ENCODE measurements at places on chromosomes 3 and 15.

DNA sequence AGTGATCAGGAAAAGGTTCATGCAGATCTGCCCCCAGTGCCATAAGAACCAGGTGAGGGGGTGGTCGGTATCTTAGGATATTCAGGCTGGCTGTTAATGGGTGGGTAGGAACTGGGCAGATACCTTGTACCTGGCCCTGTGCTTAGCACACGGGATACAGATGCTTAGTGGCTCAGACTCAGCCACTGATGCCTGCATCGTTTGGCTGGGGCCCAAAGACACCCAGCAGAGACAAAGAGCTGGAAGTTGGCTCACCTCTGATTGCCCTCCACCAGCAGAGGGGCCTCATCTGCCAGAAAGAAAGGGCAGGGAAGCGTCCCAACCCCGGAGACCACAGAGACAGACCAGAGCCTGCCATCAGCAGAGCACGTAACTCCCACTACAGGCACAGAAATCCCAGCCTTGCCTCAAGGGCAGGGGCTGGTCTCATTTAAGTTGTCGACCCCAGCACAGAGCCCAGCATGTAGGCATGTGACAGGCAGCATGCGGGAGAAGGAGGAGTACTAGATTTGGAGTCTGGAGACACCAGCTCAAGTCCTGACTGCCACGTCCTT, 64.1 kb upstream of the SLC6A1 start:
- DNase-seq: no peak

DNA sequence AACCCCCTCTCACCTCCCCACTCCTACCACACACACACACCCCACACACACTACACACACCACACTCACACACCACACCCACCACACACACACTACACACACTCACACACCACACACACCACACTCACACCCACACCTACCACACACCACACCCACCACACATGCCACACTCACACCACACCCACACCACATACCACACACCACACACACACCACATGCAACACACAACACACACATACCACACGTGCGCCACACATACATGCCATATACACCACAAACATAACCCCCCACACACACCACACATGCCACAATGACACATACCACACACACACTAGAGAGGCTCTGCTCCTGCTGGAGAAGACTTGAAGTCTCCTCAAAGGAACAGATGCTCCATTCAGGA, 5.9 kb upstream of the ITPKA start:
- DNase-seq: no peak

GRCh38 chr3:12399226-12399625, 85.1 kb upstream of the TSEN2 start:
- DNase-seq: no peak

DNA sequence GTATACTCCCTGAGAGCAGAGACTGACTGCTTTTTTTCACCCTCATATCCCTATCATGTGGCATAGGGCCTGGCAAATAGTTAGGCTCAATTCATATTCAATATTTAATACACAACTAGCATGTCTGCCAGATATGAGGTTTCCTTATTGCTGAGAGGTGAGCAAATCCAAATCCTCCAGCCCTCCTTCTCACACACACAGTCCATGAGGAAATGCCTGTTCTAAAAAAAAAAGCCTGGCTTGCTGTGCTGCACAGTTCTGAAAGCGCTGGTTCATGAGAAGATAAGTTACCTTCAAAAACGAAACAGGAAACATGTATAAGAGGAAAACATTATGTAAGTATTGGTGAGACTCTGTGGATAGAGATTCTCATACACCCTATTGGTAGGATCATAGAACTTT, 15.5 kb upstream of the ACAP2 start:
- DNase-seq: no peak

GRCh38 chr3:99248130-99248529, 346.6 kb upstream of the DCBLD2 start:
- no peak for DNase-seq

DNA sequence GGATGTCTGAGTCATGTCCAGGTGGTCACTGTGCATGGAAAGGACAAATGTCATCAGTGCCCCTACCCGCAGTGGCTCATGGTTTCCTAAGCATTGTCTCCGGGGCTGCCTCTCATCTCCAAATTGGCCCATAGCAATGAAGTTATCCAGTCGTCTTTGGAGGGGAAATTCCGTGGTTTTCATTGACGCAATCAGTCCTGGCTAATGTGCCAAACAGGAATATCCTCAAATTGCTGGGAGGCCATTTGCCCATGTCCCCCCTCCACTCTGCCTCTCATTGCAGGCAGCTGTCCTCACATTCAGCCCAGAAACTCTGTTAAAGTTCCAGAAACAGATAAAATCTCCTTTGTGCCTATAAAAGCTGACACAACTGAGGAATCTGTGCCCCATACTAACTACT, 81.6 kb downstream of the MCTP2 start:
- no peak for DNase-seq

DNA sequence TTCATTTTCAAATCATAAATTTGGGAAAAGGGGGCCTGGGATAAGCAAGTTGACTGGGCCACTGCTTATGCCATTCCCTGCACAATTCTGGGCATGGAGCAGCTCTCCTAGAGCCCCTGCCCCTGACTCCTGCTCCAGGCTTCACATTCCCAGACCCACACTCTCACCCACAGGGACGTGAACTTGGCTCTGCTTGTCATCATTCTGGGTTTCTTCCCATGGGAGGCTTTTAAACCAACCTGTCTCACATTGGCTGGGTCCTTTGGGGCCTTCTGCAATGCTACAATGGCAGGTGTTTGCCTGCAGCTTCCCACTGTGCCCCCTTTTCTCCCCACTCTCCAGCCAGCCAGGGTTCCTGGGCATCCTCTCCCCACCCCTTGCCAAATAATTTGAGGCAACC, 49.1 kb downstream of the CYP19A1 start:
- DNase-seq: no peak

GRCh38 chr3:115164374-115165221, 17.5 kb upstream of the ZBTB20 start:
- DNase-seq: no peak

GRCh38 chr3:126287536-126288241, 69.5 kb downstream of the KLF15 start:
- DNase-seq: no peak
